Fibroblast of the aortic adventitia (primary cell): ENCODE measurements at places on chromosomes 4 and X.
A peak's percentile ranks its signal among the peaks of the same experiment; 100 is the strongest.

DNA sequence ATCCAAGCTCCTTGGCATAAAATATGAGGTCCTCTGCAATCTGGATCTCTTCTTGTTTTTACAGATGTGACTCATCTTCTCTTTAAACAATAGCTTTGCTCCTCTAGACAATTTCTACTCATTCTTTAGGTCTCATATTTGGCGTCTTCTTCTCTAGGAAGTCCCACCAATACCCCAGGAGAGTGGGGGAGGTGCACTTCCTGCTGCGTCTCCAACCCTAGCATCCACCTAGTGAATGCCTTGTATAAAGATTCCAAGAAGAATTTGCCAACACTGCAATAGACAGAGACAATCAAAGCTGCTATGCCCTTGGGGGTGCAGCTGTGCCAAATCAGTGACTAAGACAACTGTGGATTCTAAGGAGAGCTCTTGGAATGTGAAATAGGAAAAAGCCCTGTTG, 45.7 kb upstream of the SLC10A7 start:
- DNase-seq, result peak; percentile 88

DNA sequence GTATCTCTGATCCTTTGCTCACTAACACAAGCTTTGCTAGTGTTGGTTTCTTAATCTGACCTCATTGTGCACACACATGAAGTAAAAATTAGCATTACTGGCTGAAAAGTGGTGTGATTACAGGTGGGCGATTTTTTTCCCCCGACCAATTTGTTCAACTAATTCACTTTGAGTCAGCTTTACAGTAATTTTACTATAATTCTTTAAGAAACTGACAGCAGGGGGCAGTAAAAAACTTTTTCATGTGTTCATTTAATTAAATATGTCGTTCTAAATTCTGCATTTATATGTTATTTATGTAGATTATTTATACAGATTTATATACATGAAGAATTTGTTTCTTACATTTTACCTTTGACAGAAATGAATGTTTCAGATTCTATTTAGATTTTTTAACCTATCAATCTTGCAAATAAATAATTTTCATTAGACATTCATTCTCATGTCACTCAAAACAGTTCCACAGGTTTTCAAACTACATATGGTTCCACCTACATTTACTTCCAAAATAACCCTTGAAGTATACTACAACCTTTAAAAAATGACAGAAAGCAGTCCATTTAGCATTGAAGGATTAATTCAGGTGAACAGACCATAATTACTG, 17.5 kb downstream of the PALLD start:
- DNase-seq, result peak; percentile 70

DNA sequence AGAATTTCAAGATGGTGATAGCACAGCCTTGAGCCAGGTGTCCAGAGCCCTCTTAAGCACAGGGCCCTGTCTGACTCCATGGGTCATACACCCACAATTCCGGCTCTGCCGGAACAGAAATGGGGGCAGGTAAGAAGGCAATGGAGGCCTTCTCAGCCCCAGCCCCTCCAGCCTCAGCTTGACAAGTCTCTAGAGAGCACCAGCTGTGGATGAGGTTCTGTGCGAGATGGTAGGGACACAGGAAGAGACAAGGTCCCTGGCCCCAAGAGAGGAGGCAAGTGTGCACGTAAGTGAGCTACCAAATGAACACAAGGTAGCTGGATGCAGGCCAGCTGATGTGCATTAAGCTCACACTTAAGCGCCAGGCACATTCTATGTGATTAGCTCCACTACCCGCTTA, 2.4 kb upstream of the PRRG3 start:
- DNase-seq, result no peak

DNA sequence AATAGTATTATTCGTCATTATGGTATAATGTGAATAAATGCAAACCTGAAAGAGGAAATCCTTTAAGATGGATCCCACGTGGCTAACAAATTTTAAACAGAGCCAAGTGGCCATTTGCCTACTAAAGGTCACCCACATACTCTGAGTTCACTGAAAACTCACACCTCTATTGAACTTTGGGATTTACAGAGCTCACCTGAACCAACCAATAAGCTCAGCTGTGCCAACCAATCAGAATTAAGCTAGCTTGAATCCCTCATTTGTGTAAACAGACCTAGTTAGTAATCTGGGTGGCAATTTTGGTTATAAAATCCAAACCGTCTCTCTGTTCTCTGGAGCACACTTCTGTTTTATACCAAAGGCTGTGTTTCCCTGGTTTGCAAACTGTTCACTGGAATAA, 5.4 kb upstream of the NUDT9 start:
- no peak for DNase-seq

- peak; percentile 5 for DNase-seq
Measured at GRCh38 chr4:89661173-89661899, 175.6 kb downstream of the SNCA start.

GRCh38 chr4:108963910-108964309, 201.1 kb upstream of the ETNPPL start:
- DNase-seq, result no peak

DNA sequence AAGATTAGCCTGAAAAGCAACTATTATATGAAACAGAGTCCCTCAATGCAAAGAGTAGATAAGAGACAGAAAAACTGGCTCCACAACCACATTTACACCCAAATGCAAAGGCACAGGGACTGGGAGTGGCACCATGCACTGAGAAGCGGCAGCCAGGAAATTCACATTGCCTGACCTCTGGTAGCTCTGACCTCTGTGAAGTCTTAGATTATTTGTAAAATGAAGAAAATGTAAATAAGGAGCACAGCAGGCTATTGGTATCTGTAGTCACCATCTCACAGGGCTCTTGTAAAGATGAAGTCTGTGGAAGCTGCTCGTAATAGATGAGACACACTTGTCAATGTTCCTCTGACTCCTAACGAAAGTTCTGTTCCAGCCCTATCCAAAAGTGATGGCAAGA, 69.7 kb downstream of the FAT1 start:
- no peak for DNase-seq

DNA sequence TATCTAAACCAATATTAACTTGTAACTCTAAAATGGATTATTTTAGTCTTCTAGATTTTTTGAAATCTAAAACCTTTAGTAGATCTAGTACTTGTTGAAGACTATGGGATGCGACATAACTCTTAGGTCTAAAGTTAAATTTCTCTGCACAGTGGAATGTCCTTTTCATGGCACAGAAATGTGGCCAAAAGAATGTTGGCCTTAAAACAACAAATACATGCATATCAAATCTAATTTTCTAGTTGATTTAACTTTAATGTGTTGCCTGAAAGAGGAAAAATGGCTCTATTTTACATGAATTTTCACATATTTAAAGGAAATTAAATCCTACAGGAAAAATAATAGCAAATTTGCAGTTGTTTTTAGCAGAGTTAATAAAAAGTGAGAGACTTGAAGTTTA, 30.3 kb downstream of the NFKB1 start:
- no peak for DNase-seq

GRCh38 chr4:23932186-23932585, 42.3 kb upstream of the PPARGC1A start:
- DNase-seq, result no peak

DNA sequence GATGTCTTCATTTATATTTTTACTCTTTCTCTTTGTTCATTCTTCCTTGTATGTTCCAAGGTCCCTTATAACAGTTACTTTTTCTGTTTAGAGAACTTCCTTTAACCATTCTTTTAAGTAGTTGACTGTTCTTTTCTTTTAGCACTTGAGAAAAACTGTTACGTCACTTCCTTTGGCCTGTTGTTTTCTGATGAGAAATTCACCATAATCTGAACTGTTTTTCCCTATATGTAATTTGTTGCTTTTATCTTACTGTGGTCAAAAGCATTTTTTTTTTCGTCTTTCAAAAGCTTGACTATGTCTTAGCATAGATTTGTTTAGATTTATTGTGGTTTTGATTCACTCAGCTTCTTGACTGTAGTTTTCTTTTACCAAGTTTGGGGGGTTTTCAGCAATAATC, 1660.3 kb upstream of the PCDH10 start:
- no peak for DNase-seq

GRCh38 chrX:141904262-141904661, 568 bp downstream of the MAGEC1 start:
- DNase-seq, result no peak

DNA sequence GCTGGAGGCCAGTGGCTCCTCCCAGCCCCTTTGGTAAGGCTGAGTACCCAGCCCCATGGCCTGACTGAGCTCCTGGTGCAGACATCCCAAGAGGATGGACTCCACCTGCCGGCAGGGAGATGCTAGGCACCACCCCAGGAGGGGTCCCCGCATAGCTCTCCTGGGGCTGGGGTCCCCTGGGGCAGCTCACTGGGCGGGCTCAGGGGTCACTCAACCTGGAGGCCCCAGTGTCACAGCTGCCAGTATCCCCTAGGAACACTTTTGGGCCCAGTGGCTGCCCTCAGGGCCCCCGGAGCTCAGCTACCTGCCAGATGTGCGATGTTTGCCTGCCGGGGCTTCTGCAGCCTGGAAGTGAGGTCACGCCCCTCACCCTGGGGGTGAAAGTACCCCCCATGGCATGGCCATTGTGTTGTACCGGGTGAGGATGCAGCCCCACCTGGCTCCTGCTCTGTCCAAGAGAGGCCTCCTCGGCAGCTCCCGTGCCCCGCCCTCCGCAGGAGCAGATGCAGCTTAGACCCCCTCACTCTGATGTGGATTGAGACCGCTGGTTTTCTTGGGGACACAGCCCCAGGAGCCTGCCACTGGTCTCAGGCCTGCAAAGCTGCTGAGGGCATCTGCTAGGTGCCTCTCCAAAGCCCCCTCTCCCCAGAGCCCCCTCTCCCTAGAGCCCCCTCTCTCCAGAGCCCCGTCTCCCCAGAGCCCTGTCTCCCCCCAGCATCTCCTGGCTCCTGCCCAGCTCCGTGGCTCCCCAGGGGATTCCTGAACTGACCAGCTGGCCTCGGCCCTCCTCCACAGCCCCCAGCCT, 6.7 kb upstream of the HGFAC start:
- DNase-seq, result no peak
